Adipocyte (in vitro differentiated cells): ENCODE measurements at places on chromosomes 1 and 21.

- peak; percentile 88 for DNase-seq
These were observed 245.1 kb downstream of the PTBP2 start for GRCh38 chr1:96966536-96967138.

DNA sequence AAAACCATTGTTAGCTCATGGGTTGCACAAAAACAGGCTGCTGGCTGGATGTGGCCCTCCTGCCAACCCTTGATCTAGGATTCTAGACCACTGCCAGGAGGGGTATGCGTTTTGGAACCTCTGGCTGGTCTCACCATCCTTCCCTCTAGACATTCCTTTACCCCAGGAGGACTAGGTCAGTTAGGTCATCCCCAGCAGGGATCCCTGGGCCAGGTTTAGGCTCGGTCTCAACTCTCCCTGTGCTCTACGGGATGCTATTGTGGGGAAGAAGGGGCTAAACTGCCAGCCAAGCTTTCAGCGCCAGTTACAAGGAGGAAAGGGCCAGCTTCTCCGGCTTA, 22.7 kb downstream of the SLC2A1 start:
- DNase-seq: no peak

GRCh38 chr1:28845786-28846543, 34.0 kb downstream of the OPRD1 start:
- no peak for DNase-seq

DNA sequence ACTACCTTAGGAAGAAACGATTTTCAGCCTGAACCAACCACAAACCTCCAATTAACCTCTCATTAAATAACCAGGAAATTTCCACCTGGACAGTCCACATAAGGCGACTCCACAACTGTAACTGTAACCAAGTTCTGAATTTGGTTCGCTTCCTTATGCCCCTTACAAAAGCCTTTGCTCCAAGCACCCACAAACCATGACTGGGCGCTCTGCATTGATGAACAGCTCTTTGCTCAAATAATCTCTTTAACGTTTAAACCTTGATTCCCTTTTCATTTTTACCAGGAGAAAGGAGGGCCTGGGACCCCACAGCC, 38.2 kb upstream of the ZNF124 start:
- DNase-seq: no peak

GRCh38 chr1:53420341-53420740, 38.9 kb upstream of the DMRTB1 start:
- no peak for DNase-seq

- DNase-seq: peak; percentile 49
These were observed 363.1 kb downstream of the PLPP3 start for GRCh38 chr1:56216218-56216617.

DNA sequence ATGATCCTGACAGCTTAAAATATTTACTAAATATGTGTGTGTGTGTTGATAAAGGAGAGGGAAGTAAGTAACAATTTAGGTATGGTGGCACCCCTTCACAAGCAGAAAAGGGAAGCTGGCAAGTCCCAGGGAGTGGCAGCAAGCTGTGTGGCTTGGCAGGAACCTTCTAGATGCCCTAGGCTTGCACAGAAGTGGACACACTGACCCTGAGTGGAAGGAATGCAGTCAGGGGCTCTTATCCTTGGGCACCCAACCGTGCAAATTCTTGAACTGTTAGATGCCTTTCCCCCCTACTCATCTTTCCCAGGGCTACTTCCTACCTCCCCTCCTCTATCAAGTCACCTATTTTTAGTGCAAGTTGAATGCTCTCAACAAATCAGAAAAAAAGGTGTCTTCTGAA, 18.9 kb downstream of the ACP6 start:
- no peak for DNase-seq

DNA sequence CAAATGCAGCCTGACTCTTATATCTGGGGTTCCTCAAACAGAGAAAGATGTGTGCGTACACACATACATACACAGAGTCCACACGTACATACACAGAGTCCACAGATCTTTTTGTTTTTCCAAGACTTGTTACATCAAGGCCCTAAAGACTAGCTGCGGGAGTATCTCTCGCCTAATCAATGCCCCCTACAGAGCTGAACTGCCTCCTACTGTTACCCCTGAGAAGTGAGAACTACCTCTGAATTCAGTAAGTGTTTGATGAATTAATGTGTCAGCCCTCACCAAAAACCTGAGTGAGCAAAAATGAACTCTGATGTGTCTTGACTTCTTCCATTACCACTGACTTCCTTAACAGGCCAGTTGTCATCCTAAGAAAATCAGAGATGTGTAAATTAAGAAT, 351.2 kb downstream of the HHIPL2 start:
- DNase-seq: no peak

DNA sequence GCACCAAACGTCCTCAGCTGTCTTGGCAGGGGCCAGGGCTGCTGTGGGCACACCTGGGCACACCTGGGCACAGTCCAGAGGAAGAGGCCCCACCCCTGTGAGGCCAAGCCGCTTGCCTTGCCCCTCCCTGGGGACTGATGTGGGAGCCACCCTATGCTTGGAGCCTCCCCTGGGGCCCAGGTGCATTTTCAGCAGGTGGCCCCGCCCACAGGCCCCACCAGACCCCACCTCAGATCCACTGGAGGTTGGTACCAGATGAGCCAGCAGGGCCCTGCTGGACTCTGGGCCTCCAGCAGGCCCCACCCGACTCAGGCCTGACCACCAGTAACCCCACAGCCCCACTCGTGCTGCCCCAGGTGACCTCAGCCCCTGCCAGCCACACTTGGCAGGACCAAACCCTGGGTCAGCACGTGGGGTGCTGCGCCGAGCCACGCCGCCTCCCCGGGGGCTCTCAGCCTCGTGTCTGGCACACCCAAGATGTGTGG, 8.8 kb downstream of the SLC19A1 start:
- DNase-seq: no peak

GRCh38 chr1:166789286-166789685, 50.0 kb upstream of the POGK start:
- DNase-seq: no peak
